Naive thymus-derived CD4-positive, alpha-beta T cell (primary cell): ENCODE measurements at places on chromosomes 5 and 9. TPM values are rescaled to one million over a fixed set of nuclear protein-coding genes. Genes with fewer than 3 reads are reported as not detected.

DNA sequence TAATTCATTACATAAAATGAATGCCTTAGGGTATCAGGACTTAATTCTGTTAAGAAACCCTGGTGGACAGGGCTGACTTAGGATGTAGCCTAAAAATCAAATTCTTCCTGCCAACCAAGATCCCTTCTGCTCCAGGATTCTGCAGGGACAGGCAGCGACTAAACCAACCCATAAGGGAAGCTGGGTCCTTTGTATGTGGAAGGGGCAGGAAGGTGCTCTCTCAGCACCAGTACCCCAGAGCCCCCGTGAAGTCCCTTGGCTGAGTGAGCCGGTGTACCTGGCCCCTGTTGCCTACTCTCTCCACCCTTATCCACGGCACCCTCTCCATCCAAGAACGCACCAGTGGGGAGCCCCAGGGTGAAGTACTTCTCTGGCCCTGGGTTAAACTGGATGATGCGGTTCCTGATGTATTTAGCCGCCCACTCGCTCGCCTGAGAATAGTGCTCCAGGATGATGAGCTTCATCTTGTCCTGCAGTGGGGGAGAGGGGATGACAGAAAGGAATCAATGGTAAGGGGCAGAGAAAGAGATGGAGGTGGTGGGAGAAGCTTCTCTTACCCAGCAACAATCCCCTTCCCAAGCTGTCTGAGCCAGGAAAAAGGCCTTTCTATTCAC, 1.1 kb downstream of the GNPDA1 start:
- DNase-seq = no peak

DNA sequence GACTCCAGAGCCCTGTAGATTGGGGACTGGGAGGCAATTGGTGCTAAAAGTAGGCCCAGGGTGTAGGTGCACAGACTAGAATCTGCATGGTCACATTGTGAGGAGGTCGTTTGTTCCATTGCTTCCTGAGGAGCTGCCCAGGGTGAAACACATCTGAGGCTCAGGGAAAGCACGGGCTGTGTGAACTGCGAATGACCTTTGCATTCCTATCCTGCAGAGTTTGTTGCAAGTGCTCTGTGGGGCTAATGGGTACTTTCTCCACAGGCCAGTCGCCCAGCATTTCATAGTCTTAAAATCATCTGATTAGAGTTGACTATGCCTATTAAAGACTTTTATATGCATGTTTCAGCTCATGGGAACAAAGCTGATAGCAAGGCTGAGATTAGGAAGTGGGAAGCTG, 14.4 kb upstream of the SLC46A2 start:
- DNase-seq = no peak

GRCh38 chr9:29212397-29213387, 1639.4 kb upstream of the C9orf72 start:
- DNase-seq = no peak

Gene SEMA6A
- polyA plus RNA-seq = 0.87 TPM

- no peak for DNase-seq
Observed at GRCh38 chr5:17151686-17152085, 65.7 kb upstream of the BASP1 start.

Gene PCDHGB2
- not detected for polyA plus RNA-seq

- DNase-seq = no peak
Observed at GRCh38 chr9:21989440-21990189, 4.6 kb downstream of the CDKN2A start.

- DNase-seq = no peak
Observed at GRCh38 chr5:66498791-66499207, 97.4 kb upstream of the MAST4 start.

Gene GGTA1
- not detected for polyA plus RNA-seq

Gene FOXD4L5
- polyA plus RNA-seq = not detected

DNA sequence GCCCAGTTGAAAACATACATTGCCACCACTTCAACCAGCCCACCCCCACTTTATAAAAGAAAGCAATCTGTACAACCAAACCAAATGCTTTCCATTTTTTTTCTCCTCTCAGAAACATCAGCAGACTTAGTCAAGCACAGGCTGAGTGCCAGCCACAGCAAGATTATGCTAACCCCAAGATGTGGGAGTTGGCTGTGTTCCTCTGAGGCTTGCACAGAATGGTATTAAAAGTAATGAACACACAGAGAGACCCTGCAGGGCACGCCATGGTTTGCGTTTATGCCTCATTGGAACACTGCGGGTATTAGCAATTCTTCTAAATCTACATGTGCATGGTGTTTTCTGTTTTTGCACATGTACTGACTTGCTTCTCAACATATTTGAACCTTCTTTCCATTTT, 419.9 kb upstream of the GRAMD2B start:
- no peak for DNase-seq

GRCh38 chr9:125240649-125240999, 519 bp downstream of the HSPA5 start:
- no peak for DNase-seq

Gene GLRA1
- polyA plus RNA-seq = not detected

GRCh38 chr5:36202521-36202961, 39.2 kb downstream of the NADK2 start:
- DNase-seq = no peak

DNA sequence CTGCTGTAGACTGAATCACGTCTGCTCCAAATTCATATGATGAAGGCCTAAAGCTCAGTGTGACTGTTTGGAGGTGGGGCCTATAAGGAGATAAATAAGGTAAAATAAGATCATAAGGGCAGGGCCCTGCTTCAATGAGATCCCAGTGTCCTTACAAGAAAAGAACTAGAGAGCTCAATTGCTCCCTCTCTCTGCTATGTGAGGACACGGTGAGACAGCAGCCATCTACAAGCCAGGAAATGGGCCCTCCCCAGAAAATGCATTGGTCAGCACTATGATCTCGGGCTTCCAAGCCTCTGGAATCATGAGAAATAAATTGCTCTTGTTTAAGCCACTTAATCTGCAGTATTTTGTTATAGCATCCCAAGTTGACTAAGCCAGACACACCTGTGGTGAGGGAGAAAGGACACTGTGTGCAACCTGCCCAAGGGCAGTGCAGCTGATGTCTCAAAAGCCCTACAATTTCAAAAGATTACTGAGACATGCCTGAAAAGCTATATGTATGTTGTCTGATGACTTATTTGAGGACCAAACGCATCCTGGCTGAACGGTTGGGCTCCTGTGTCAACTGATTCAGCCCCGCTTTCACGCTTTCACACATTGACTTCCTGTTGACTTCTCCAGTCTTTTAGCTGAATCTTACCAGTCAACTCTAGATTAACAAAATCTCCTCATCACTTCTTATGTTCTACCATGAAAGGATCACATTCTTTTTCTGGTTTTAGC, 13.2 kb downstream of the GZMK start:
- DNase-seq = peak; percentile 60

Gene TEX48
- not detected for polyA plus RNA-seq

- DNase-seq = no peak
Observed at GRCh38 chr9:6978591-6978990, 220.8 kb downstream of the KDM4C start.

DNA sequence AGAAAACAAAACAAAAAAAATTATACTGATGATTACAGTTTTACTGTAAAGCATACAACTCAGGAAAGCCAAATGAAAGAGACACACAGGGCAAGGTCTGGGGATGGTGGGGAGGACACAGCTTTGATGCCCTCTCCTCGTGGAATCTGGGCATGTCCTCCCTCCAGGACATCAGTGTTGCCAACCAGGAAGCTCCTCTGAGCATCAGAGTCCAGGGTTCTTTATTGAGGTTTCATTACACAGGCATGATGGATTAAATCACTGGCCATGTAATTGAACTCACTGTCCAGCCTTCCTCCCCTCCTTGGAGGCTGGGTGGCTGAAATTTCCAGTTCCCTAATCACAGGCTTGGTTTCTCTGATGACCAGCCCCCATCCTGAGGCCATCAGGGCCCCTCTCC, 89.6 kb upstream of the MIER3 start:
- DNase-seq = no peak

GRCh38 chr9:131567910-131568309, 22.6 kb downstream of the PRRT1B start:
- DNase-seq = no peak

- no peak for DNase-seq
Observed at GRCh38 chr9:33167972-33168461, 881 bp upstream of the B4GALT1 start.
